Breast epithelium (tissue), 4 donors: ENCODE measurements at places on chromosomes 2 and 18. TPM values are rescaled to one million over a fixed set of nuclear protein-coding genes. Genes with fewer than 3 reads are reported as not detected.

Gene C2orf78
- total RNA-seq: not detected

Gene ANKRD30B
- total RNA-seq: 11.0 TPM

Gene RGPD6
- 111 TPM for total RNA-seq

Gene STK39
- 19.2 TPM for total RNA-seq

Gene COL3A1
- total RNA-seq: 98.6 TPM

GRCh38 chr18:30987467-30988241, 54.9 kb downstream of the DSC3 start:
- H3K4me1 ChIP-seq: no peaks in the 10 kb centered on the region
- peak overlapping the region; percentile 5 for H3K4me3 ChIP-seq
- no peaks in the 10 kb centered on the region for H3K27me3 ChIP-seq
- H3K36me3 ChIP-seq: no peaks in the 10 kb centered on the region
- H3K27ac ChIP-seq: peak overlapping the region; percentile 19

DNA sequence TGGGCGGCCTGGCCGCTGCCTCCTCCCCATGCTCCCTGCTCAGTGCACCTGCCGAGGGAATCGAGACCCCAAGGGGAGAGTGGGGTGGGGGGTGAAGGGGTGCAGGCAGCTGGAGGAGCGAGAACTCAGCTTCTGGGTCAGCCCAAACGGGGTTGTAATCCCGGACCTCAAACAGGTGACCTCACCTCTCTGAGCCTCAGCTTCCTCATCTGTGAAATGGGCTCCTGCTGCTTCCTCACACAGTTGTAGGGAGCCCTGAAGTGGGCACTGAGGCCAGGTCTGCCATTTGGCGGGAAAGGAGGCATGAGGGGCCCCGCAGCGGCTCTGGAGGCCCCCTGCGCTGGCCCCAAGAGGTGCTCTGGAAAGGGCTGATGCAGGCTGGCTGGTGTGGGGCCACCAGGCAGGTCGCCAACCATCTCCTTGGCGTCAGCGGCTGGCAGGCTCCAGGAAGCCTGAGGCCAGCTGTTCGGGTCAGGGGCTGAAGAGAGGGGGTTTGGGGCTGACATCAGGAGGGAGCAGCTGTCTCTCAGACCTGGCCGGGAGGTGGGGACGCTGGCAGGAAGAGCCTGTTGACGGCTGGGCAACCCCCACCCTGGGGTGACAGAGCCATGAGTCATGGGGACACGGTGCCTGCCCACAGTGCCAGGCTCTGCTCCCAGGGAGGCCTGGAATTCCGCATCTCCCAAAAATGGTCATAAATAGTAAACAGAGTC, 4.9 kb downstream of the KLHL30 start:
- H3K4me3 ChIP-seq: no peak overlapping the region
- H3K27me3 ChIP-seq: no peaks in the 10 kb centered on the region
- no peaks in the 10 kb centered on the region for H3K36me3 ChIP-seq
- no peak overlapping the region for H3K27ac ChIP-seq
- no peaks in the 10 kb centered on the region for H3K4me1 ChIP-seq

DNA sequence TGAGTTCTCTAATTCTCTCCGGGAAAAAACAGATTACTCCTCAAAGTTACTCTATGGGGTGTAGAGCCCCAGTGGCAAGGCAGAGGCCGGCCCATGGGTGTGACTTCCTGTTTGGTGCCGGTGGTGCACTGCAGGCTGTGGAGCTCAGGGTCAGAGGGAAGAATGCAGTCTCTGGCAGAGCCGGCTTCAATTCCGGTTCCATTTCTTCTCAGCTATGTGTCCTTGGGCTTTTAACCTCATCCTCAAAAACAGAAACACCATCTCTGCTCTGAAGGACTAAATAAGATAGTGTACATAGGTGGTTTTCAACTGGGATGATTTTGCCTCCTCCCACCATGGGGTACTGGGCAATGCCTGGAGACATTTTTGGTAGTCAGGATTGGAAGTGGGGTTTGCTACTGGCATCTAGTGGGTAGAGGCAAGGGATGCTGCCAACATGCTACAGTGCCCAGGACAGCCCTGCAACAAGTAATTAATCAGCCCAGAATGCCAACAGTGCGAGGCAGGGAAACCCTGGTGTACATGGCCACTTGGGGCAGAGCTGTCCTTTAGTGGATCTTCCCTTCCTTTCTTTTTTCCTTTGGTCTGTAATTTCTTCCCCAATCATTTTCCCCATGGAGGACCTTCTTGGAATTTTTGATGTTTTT, 81.2 kb downstream of the INSIG2 start:
- no peak overlapping the region for H3K27ac ChIP-seq
- H3K4me1 ChIP-seq: no peaks in the 10 kb centered on the region
- no peaks in the 10 kb centered on the region for H3K36me3 ChIP-seq
- H3K4me3 ChIP-seq: no peak overlapping the region

DNA sequence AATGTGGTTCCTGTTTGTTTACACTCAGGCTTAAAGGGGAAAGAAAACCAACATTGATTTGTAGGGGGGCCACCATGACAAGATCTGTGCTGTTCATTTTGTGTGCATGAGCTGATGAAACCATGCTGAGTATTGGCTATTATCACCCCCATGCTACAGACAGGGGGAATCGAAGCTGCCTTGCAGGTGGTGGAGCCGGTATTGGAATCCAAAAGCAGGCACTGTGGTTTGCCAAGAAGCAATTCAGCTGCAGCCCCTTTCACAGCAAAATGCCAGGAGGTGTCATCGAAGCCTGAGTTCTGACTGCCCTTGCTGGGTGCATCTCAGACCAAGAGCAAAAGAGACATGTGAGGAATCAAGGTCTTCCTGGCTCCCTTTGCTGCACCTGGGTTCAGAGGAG, 221.9 kb downstream of the UXS1 start:
- DNase-seq: no peak
- H3K36me3 ChIP-seq: no peaks in the 10 kb centered on the region
- H3K27ac ChIP-seq: no peak overlapping the region
